Glutamatergic neuron (in vitro differentiated cells): ENCODE measurements at places on chromosomes 6 and 20. TPM values are rescaled to one million over a fixed set of nuclear protein-coding genes. Genes with fewer than 3 reads are reported as not detected.

Gene ADGRB3
- total RNA-seq = 7.3 TPM

Gene SNAP25
- 61.0 TPM for total RNA-seq

Gene XKR7
- total RNA-seq = 284 TPM

Gene WFDC2
- 4.8 TPM for total RNA-seq

Gene NFATC2
- total RNA-seq = not detected

Gene HLA-DMA
- total RNA-seq = 0.76 TPM

Gene JPH2
- total RNA-seq = 0.07 TPM

Gene RFX6
- total RNA-seq = not detected

Gene KHDRBS2
- 19.7 TPM for total RNA-seq

Gene STMND1
- not detected for total RNA-seq

Gene TRIM10
- not detected for total RNA-seq

Gene ZNF311
- total RNA-seq = 5.1 TPM

Gene SLC22A2
- not detected for total RNA-seq

Gene BIRC7
- not detected for total RNA-seq

Gene SERPINB6
- 14.0 TPM for total RNA-seq

Gene CD40
- 1.2 TPM for total RNA-seq

Gene SASH1
- 5.0 TPM for total RNA-seq

Gene HRH3
- 13.7 TPM for total RNA-seq

- H3K36me3 ChIP-seq = no peaks in the 10 kb centered on the region
- DNase-seq = peak; percentile 73
- H3K4me3 ChIP-seq = peak overlapping the region; percentile 46
- H3K27me3 ChIP-seq = peaks cover 8% of the 10 kb centered on the region
Observed at GRCh38 chr20:51688600-51689244, 79.5 kb downstream of the ATP9A start.

DNA sequence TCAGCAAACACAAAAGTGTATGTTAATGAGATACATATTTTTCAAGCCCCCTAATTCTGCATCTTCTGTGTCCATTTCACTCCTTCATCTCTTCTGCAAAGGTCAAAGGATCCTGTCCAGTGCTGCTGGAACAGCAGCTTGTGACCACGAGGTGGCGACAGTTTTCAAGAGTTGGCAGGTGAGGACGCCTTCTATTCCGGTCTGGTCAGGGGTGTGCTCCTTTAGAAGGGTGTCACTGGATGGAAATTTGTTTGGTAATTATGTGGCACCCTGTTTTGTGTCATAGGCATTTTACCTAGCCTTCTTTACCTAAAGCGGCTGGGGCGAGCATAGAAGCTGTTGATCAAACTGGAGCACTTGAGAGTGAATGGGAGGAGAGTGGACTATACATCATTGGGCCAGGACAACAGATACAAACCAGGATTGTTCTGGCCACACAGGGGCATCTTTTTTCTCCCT lies 32.9 kb upstream of the ERVFRD-1 start:
- no peaks in the 10 kb centered on the region for H3K4me1 ChIP-seq
- no peak overlapping the region for H3K4me3 ChIP-seq
- H3K36me3 ChIP-seq = no peaks in the 10 kb centered on the region
- no peaks in the 10 kb centered on the region for H3K27me3 ChIP-seq
- no peak overlapping the region for H3K27ac ChIP-seq
- peak; percentile 81 for DNase-seq

GRCh38 chr20:49713753-49714712 lies at the start of gene B4GALT5:
Gene B4GALT5, minus strand, starts transcription at chr20:49713878. Its CDS starts 188 bp downstream, at chr20:49713690.
- H3K4me3 ChIP-seq = peak within 1 kb of the TSS; percentile 93
- H3K27me3 ChIP-seq = peaks cover 5% of the 10 kb centered on the region
- peak within 1 kb of the TSS; percentile 91 for H3K27ac ChIP-seq
- H3K36me3 ChIP-seq = no peaks in the 10 kb centered on the region
- peak; percentile 91 for DNase-seq
- H3K4me1 ChIP-seq = peaks cover 21% of the 10 kb centered on the region

GRCh38 chr6:148244217-148244935 lies 98.3 kb upstream of the SASH1 start:
- peak; percentile 22 for DNase-seq
- peaks cover 7% of the 10 kb centered on the region for H3K4me1 ChIP-seq
- H3K4me3 ChIP-seq = no peak overlapping the region
- H3K27ac ChIP-seq = no peak overlapping the region

- no peak overlapping the region for H3K27ac ChIP-seq
- DNase-seq = no peak
- no peak overlapping the region for H3K4me3 ChIP-seq
- H3K27me3 ChIP-seq = no peaks in the 10 kb centered on the region
Observed at GRCh38 chr20:6663104-6663503, 104.4 kb upstream of the BMP2 start.

DNA sequence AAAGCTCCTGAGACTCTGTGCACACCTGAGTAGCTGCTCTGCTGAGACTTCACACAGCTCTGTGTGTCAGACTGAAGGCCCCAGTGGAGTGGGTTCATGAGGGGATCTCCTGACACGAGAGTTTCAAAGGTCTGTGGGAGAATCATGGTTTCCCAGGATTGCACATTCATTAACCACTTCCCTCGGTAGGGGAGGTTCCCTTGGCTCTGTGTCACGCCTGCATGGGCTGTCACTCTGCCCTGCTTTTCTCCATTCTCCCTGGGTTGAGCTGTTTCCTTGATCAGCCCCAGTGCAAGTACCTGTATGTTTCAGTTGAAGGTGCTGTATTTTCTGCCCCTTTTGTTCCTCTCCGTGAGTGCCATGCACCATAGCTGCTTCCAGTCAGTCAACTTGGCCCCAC lies 236.9 kb downstream of the EPM2A start:
- H3K4me3 ChIP-seq = no peak overlapping the region
- no peaks in the 10 kb centered on the region for H3K4me1 ChIP-seq

GRCh38 chr20:15081261-15081660 lies 743.8 kb upstream of the FLRT3 start:
- H3K4me3 ChIP-seq = no peak overlapping the region
- DNase-seq = no peak
- H3K36me3 ChIP-seq = no peaks in the 10 kb centered on the region
- H3K4me1 ChIP-seq = no peaks in the 10 kb centered on the region
- H3K27me3 ChIP-seq = no peaks in the 10 kb centered on the region

- no peak for DNase-seq
- no peaks in the 10 kb centered on the region for H3K4me1 ChIP-seq
- no peaks in the 10 kb centered on the region for H3K36me3 ChIP-seq
- no peaks in the 10 kb centered on the region for H3K27me3 ChIP-seq
Observed at GRCh38 chr20:10565191-10565921, 108.4 kb downstream of the JAG1 start.

GRCh38 chr6:10048370-10049297 lies 366.2 kb downstream of the TFAP2A start:
- H3K4me1 ChIP-seq = no peaks in the 10 kb centered on the region
- no peak overlapping the region for H3K4me3 ChIP-seq
- H3K27me3 ChIP-seq = no peaks in the 10 kb centered on the region
- H3K27ac ChIP-seq = no peak overlapping the region

DNA sequence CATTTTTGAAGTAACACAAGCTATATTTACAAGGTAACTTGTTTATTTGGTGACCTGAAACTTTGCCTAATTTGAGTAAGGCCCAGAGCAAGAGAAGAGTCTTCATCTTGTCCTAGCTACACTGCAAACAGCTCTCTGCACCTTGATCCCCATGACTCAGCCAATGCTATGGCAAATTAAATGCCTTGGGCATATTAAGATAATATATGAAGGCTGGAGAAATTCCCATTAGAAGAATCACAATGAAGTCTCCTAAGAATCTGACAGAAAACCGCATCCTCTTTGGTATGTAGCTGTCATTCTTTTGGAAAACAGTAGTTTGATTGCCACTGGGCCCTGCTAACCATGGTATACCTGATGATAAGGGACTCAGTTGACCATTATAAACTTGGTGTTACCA lies 204.5 kb downstream of the UBE3D start:
- no peak for DNase-seq
- no peak overlapping the region for H3K27ac ChIP-seq
- H3K36me3 ChIP-seq = no peaks in the 10 kb centered on the region
- H3K4me3 ChIP-seq = no peak overlapping the region
- H3K27me3 ChIP-seq = no peaks in the 10 kb centered on the region

- no peaks in the 10 kb centered on the region for H3K27me3 ChIP-seq
- H3K4me1 ChIP-seq = no peaks in the 10 kb centered on the region
- no peak overlapping the region for H3K4me3 ChIP-seq
- no peak overlapping the region for H3K27ac ChIP-seq
Observed at GRCh38 chr6:69887026-69887425, 20.7 kb downstream of the COL19A1 start.

- no peak for DNase-seq
- no peak overlapping the region for H3K27ac ChIP-seq
- H3K27me3 ChIP-seq = peaks cover 1% of the 10 kb centered on the region
- no peak overlapping the region for H3K4me3 ChIP-seq
- no peaks in the 10 kb centered on the region for H3K36me3 ChIP-seq
Observed at GRCh38 chr6:166772518-166772917, 145.5 kb upstream of the RPS6KA2 start.

DNA sequence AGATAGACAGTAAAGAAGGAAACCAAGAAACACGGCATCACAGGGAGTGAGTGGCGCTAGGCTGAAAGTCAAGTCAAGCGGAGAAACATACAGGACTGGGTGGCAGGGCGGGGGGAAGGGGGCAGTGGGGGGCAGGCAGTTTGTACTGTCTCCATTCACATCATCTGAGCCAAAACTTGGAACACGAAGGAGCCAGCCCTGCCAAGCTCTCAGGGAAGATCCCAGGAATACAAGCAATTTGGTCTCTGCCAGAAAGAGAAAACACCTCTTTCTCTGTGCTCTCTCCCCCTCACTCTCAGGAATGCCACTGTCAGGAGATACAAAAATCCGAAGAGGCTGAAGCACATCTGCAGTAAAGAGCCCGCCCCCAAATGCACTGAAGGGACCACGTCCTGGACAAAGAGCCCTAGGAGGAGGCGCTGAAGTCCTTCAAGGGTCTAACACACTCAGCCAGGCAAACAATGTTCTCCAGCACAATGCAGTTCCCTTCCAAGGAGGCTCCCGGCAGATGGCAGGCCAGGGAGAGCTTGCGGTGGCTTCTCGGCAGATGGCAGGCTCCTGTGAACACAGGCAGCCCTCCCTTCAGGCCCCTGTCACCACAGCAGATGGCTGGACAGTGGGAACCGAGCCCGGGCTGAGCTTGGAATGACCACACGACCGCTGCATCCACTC lies 90.0 kb downstream of the ATP9A start:
- peaks cover 27% of the 10 kb centered on the region for H3K4me1 ChIP-seq
- peaks cover 20% of the 10 kb centered on the region for H3K27me3 ChIP-seq
- no peaks in the 10 kb centered on the region for H3K36me3 ChIP-seq
- H3K27ac ChIP-seq = peak overlapping the region; percentile 100

- peaks cover 6% of the 10 kb centered on the region for H3K4me1 ChIP-seq
- H3K27me3 ChIP-seq = peaks cover 27% of the 10 kb centered on the region
- DNase-seq = no peak
- H3K4me3 ChIP-seq = no peak overlapping the region
- no peak overlapping the region for H3K27ac ChIP-seq
- H3K36me3 ChIP-seq = no peaks in the 10 kb centered on the region
Observed at GRCh38 chr6:150016324-150017185, 8.8 kb downstream of the RAET1L start.

GRCh38 chr20:33629979-33630378 lies 32.1 kb upstream of the C20orf144 start:
- no peak for DNase-seq
- no peak overlapping the region for H3K4me3 ChIP-seq
- no peak overlapping the region for H3K27ac ChIP-seq
- H3K27me3 ChIP-seq = peaks cover 2% of the 10 kb centered on the region
- H3K36me3 ChIP-seq = no peaks in the 10 kb centered on the region

DNA sequence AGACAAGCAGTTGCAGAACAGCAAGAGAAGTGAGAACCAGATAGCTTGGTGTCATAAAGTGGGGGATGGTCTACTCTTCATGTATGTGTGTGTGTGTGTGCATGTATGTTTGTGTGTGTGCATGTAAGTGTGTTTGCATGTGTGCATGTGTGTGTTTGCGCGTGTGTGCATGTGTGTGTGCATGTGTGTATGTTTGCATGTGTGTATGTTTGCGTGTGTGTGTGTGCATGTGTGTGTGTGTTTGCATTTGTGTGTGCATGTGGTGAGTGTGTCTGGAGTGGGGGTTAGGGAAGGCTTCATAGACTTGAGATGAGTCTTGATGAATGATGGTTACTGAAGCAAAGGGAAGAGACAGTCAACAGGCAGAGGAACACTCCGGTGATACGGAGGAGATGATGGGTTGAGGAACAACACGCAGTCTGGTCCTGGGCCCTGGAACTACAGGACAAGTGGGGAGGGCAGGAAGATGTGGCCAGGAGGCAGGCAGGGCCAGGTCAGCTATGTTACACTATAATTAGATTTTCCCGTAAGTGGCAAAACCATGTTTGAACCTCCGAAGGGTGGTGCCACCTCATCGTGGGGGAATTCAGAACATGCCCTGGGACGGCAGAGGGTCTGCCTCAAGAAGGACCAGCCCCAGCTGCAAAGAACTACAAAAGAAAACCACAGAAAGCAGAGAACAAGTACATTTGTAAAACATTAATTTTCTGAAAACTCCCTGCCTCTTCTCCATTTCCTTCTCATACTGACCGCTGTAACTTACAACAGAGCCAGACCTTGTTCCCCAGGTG lies 38.7 kb upstream of the PDE10A start:
- H3K4me3 ChIP-seq = no peak overlapping the region
- H3K4me1 ChIP-seq = no peaks in the 10 kb centered on the region
- no peak overlapping the region for H3K27ac ChIP-seq
- H3K27me3 ChIP-seq = peaks cover 3% of the 10 kb centered on the region

DNA sequence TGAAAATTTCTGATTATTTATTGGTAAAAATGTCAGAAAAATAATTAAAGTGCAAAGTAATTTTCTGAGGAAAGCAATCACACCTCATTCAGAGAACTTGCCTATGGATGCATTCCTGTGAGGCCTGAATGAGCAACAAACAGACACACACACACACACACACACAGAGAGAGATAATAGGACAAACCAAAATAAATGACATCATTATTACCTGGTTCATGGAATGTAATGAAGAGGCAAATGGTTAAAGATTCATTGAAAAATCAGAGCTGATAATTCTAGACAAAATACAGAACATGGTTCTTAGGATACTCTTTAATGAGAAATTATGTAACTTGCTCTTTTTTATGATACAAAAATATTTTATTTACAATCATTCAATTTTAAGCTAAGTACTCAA lies 490.6 kb upstream of the POU3F2 start:
- no peak overlapping the region for H3K27ac ChIP-seq
- no peaks in the 10 kb centered on the region for H3K36me3 ChIP-seq
- H3K27me3 ChIP-seq = peaks cover 3% of the 10 kb centered on the region
- no peak for DNase-seq

- H3K4me3 ChIP-seq = no peak overlapping the region
- DNase-seq = no peak
- no peak overlapping the region for H3K27ac ChIP-seq
- H3K4me1 ChIP-seq = peaks cover 43% of the 10 kb centered on the region
- peaks cover 4% of the 10 kb centered on the region for H3K27me3 ChIP-seq
Observed at GRCh38 chr20:20487811-20488210, 119.9 kb downstream of the INSM1 start.

- H3K27ac ChIP-seq = no peak overlapping the region
- H3K36me3 ChIP-seq = no peaks in the 10 kb centered on the region
- H3K4me3 ChIP-seq = no peak overlapping the region
- H3K4me1 ChIP-seq = no peaks in the 10 kb centered on the region
- no peak for DNase-seq
Observed at GRCh38 chr6:18241208-18242038, 22.9 kb downstream of the DEK start.
